Ureter (tissue), 1 donor: ENCODE measurements at places on chromosomes 2 and 18. TPM values are rescaled to one million over a fixed set of nuclear protein-coding genes. Genes with fewer than 3 reads are reported as not detected.

Gene L3MBTL4
- total RNA-seq, result 8.5 TPM

Gene GALNT5
- total RNA-seq, result 0.29 TPM

Gene BBS5
- 18.8 TPM for total RNA-seq

Gene POTEI
- not detected for total RNA-seq

Gene CTAGE1
- not detected for total RNA-seq

Gene VSNL1
- total RNA-seq, result 0.39 TPM

Gene ZNF521
- 11.6 TPM for total RNA-seq
